ENCODE measurements at places on chromosomes 11 and 22.
A peak's percentile ranks its signal among the peaks of the same experiment; 100 is the strongest.

DNA sequence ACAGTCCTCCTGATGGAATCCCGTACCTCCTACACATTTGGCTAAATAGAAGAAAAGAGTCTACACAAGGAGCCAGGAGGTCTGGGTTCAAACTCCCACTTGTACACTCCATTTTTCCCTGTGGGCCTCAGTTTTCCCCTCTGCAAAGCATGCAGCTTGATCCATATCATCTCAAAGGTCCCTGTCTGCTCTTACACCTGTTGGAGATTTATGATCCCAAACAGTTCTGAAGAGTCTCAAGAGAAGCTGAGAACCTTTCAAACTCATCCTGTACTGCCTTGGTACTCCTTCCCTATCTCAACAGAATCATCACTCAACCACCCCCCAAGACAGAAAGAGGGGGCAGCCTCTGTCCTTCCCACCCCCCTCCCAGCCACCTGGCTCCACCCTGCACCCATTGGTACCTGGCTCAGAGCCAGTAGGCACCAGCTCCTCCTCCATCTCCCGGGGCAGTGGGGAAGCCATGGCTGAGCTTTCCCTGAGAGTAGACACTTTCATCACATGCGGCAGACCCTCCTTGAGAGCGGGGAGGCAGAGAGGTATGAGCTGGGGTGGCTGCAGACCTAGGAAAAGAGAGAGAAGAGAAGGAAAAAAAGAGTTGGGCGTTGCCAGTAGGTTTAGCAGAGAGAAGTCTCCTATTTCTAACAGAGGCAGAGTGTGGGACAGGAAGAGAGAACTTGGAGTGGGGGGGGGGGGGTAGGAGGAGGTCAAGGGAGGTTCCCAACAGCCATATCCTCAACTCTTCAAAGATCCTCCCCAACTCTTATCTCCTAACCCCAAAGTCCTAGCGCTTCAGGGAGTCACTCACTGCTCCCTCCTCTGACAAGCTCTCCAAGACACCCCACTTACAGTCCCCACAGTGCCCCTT lies 3.1 kb downstream of the TNKS1BP1 start:
- DNase-seq, result no peak

DNA sequence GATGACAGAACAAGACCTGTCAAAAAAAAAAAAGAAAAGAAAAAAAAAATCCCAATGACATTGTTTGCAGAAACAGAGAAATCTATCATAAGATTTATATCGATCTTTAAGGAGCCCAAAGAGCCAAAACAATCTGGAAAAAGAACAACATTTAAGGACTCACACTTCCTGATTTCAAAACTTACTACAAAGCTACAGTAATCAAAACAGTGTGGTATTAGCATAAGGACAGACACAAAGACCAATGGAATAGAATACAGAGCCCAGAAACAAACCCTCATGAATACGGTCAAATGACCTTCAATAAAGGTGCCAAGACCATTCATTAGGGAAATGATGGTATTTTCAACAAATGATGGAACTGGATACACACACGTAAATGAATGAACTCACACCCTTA lies 12.2 kb downstream of the ARVCF start:
- no peak for DNase-seq

DNA sequence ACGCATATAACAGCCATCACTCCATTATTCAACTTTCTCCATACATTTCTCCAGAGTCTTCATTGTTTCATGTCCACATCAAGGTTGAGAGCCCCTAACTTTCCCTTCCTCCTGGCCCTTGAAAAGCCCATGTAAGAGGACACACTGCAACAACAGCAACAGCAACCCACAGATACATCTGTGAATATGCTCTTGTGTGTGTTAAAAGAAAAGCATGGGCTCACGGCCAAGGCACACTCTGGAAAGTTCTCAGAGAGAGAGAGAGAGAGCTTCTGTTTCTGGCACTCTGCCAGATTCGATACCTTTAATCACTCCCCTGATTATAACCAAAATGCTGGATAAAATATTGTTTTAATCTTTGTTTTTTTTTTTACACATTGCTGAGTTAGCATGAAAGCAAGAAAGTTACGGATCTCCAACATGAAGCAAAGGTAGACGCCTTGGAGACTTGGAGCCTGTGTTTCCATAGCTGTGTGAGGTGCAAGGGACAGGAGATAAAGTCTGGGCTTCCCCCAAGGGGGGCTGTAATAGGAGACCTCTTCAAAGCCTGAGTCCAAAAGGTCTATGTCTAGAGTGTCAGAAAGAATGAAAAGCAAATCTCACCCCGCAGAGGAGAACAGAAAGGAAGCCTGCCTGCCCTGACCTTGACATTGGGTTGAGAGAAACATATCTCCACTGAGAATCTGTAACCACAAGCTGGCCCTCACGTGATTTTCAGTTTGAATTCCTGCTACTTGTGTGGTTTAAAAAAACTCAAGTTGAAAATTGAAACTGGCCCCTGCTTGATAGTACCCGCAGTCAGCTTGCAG lies 33.7 kb upstream of the MPPED1 start:
- no peak for DNase-seq

- DNase-seq, result no peak
Observed at GRCh38 chr11:65530157-65530496, 5.2 kb downstream of the SCYL1 start.

GRCh38 chr11:64846998-64847666 lies 2.7 kb upstream of the CDC42BPG start:
- peak; percentile 88 for DNase-seq

- no peak for DNase-seq
Observed at GRCh38 chr11:29318134-29318845, 698.5 kb downstream of the KCNA4 start.

GRCh38 chr11:15471895-15472799 lies 357.4 kb downstream of the INSC start:
- DNase-seq, result peak; percentile 27

DNA sequence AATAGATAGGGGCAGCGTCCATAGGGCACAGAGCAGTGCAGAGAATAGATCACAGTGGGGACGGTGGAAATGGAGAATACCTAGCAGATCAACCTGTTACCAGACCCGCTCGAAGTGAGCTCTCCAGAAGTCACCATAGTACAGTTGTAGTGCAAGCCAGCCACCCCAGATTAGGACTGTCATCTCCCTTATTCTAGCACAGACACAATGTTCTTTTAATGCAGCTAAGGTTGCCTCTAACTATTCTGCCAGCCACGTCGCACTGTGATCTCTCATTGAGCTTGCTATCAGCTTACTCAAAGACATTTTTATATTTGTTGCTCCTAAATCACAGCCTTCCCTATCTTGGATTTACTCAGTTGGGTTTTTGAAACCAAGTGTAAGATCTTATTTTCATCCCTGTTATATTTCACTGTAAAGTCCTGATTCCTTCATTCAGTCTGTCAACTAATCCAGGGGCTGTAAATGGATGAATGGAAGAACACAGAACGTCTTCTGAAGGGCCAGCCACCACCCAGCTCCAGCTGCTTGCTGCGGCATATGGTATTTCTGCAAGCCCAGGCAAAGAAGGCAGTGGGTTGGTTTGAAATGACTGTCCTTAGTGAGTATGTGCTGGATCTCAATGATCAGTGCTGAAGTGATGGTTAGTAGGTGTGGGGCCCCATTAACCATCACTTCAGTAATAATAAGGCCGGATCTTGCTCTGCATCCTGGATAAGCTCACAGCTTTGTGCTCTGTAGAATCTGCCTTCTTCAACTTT lies 3.4 kb downstream of the PARVA start:
- no peak for DNase-seq

- DNase-seq, result no peak
Observed at GRCh38 chr11:79667380-79667779, 226.6 kb upstream of the TENM4 start.

- no peak for DNase-seq
Observed at GRCh38 chr22:42419243-42419881, 12.8 kb downstream of the NFAM1 start.

GRCh38 chr11:18745251-18745650 lies 19.3 kb upstream of the IGSF22 start:
- no peak for DNase-seq

DNA sequence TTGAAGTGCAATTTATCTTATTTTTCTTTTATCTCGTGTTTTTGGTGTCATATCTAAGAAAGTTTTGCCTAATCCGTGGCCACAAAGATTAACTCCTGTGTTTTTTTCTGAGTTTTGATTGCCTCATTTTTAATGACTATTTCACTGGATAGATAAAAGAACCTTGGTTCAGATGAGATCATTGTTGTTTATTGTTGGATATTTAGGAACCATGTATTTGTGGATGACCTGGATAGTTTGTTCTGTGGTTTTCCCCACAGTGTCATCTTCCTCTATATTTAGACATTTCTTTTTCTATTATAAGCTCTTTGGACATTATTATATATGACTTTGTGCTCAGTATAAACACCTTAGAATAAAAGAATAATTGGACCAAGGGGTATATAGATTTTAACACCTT lies 37.2 kb downstream of the PPP6R3 start:
- DNase-seq, result no peak

DNA sequence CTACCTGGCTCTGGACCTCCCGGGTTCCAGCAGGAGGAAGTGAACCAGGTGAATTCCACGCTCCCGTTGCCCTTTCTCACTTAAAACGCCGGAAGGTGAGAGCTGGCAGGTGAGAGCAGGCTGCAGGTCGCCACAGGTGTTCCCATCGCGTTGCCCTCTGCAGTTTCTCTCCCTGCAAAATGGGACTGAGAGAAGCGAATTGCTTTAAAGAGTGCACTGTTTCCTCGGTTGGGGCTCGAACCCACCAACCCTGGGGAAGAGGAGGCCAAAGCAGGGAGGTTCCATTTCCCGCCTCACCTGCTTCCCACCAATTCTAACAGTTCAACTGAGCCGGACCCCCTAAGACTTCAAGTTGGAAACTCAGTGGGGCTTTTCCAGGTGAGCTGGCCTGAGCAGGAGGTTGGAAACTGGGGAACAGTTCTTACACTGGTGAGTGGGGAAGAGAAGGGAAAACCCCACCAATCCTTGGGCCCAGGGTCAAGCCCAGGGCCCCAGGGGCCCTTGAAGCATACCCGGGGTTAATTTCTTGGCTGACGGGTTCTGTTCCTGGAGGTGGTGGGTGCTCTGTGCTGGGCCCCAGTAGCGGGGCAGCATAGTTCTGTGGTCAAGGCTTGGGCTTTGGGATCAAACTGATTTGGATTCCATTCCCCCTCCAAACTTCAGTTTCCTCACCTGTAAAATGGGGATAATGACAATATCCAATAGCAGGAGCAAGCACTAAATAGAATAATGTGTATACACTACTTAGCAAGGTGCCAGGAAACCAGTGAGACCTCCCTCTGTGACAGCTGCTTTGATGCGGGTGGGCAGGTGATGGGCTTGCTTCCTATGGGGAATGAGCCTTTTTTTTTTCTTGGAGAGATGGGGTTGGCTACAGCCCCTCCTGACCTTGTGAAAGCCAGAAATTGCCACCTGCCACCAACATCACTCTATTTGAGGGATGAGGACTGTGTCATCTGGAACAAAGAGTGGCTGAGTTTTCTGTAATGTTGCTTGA lies 788 bp downstream of the CD82 start:
- no peak for DNase-seq

DNA sequence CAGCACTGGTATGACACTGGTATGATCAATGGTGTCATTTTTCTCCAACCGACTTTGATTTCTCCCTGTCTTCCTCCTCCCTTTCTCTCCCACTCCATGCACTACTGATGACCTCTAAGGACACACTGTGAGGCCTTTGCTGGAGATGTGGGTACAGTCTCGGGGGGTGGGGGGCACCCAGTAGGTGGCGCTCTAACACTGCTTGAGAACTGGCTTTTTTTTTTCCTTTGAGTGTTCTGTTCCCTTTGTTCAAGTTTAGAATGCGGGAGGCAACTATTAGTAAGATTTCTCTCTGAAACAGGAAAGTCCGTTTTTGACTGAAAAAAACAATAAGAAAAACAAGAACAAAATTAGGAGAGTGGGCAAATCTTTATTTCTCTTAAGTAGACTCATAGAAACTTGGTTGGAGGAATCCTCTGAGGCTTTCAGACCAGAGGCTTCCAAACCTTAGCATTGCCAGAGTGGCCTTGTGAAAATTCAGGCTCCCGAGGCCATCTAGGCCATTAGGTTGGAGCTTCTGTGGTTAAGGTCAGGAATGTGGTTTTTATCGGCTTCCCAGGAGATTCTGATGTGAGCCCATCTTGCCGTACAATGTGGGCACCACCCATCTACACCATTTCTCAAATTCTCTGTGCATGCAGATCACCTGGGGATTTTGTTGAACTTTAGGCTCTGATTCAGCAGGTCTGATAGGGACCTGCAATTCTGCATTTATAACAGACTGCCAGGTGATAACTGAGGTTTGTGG lies 43.2 kb downstream of the PANX1 start:
- DNase-seq, result peak; percentile 76

- DNase-seq, result no peak
Observed at GRCh38 chr11:27173545-27173944, 132.9 kb downstream of the BBOX1 start.

DNA sequence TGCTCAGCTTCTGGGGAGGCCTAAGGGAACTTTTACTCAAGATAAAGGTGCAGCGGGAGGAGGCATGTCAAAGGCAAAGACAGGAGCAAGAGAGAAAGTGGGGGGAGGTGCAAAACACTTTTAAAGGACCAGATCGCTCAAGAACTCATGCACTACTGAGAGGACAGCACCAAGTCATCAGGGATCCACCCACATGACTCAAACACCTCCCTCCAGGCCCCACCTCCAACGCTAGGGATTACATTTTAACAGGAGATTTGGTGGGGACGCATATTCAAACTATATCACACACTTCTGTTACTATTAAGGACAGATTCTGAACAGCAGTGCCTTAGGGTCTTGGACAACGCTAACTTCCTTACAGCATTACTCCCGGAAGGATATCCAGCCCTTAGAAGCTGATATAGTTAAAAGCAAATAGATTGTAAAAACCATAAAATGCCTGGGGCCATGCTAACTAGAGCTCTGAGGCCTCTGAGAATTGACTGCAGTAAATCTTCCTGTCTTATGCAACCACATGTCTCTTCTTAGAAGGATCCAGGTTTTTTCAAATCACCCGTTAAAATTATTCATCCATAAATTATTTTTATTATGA lies 16.7 kb upstream of the ZC3H12C start:
- no peak for DNase-seq

DNA sequence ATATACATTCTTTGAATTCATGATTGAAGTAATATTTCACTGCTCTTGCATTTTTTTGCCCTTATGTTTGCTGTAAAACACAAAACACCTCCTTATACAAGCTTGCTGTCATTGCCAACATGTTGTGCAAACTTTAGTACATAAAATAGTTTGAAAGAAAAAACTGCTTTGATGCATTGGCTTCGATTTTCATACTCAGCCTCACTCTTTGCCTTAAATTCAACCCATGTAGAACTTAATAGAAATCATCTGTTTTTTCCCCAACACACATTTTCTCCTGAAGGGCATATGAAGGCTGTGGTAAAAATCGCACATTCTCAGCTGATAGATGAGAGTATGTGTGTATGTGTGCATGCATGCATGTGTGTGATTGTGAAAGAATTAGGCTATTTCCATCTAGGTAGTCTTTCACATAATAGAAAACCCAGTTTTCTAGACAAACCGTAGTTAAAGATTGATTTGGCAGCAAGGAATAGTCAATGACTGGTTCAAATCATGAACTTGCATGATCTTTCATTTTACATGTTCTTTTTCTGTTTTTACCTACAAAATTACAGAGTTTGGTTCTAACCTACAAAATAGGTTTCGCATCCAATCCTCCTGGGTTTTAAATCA lies 72.8 kb upstream of the MTMR2 start:
- DNase-seq, result no peak

GRCh38 chr11:120985718-120986569 lies 38.0 kb upstream of the TBCEL start:
- peak; percentile 81 for DNase-seq
